ENCODE measurements at places on chromosomes 2 and 18.

GRCh38 chr2:120779781-120780283, 44.2 kb downstream of the GLI2 start:
- no peak for DNase-seq

- DNase-seq = no peak
Observed at GRCh38 chr2:219919506-219919905, 292.1 kb downstream of the SLC4A3 start.

DNA sequence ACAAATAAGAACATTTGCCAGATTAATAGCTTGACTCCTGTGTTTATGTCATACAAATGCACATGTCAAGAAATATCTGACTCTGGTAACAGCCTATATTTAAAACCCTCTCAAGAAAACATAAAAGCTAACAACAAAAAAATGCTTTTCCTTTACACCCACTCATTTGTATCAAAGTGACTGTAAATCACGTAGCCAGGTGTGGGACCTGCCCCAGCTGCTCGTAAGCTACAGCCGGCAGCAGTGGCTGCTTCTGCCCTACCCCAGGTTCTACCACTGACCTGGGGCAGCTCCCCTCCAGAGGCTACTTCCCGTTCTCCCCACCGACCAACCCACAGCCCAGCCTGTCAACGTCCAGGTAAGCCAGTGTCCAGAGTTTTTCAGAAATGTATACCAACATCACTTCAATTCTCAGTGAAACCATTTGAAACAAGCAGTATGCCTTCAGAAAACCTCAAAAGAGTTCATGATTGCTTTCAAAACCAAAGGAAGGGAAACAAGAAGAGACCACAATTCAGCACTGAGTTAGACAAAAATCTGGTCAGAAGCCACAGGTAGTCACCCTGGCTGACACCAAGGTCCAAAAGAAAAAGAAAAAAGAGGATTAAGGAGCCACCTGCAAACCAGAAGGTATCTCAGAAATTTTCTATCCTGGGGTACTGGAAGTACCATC, 40.4 kb downstream of the KIDINS220 start:
- DNase-seq = no peak

- DNase-seq = no peak
Observed at GRCh38 chr18:67426486-67426885, 90.0 kb downstream of the DSEL start.

DNA sequence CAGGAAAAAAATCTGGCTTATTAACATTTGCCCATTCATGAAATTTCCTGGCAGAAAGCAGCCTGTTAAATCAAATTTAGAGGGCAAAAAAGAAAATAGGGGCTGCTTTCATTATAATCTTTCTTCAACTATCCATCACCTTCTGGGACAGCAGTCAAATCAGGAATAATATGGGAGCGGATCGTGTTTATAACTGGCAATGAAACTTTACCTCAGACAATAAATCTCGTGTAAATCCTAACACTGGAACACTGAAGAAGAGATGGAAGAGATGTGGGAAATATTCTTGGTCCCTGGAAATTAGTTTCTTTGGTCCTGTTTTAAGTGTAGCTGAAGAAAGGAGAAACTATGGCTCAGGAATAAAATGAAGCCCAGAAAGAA, 77.5 kb upstream of the SERTAD2 start:
- no peak for DNase-seq

Data from stimulated activated CD4-positive, alpha-beta T cell treated with anti-CD3 and anti-CD28 coated beads, Interleukin-4, amount 100 ng/mL, for 1 hour (primary cell).